T47D (cell line): ENCODE measurements at places on chromosomes 1 and 21.

DNA sequence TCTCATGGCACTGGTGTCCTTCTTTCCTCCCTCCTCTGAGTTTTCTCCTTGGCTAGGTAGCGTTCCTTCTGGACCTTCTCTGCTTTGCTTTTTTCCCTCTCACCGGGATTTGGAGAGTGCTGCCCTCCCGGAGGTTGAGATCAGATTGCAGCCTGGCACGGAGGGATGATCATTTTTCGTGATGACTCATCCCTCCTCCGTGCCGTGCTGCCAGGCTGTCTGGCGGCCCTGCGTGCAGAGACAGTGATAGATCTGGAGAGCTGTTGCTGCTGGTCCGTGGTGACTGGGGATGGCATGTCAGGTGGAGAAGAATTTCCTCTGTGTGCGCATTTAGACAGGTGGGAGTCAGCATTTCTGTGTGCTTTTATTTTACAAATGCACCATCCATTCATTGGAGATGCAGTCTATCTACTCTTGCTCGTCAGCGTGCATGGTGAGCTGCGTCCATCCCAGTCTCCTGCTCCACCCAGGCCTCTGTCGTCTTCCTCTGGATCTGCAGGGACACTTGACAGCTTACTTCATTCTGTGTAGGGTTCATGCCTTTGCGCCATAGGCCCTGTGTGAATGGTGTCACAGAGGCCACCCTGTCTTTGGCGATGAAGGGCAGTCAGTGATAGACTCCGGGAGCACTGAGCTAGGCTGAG, 104.4 kb downstream of the PCBP3 start:
- DNase-seq, result no peak

DNA sequence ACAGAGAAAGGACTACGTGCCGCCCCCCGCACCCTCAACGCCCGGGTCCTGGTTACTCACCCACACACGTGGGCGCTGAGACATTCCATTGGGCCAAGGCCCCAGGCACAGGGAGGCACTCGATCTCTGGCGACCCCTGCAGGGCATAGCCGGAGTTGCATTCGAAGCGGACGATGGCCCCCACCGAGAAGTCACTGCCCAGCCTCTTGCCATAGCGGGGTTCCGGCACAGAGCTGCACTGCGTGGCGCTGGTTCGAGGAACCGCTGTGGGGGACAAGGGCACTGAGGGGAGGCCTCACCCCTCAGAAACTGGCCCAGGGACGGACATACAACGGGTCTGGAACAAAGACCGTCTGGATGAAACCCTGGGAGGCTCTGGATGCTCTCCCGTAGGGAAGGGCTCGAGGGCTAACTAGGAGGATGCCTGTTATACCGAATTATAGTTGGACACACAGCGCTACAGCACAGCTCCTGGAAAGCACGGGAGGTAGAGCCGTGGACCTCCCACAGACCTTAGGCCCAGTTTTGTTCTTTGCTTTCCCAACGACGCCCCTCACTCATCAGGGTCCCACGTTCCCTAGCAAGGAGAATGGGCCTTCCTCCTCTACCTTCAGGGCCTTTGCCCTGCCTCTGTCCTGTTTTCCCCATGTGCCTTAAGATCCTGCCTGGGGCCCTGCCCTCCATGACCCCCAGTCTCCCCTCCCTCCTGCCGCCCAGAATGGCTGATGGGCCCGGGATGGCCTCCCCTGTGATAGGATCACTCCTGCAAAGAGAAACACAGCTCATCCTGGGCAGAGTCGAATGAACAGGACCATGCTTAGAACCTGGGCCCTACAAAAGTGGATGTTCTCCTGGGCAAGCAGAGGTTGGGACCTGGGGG, 152.8 kb downstream of the ZSCAN20 start:
- no peak for DNase-seq

GRCh38 chr1:190807629-190808028, 330.0 kb upstream of the BRINP3 start:
- DNase-seq, result no peak

DNA sequence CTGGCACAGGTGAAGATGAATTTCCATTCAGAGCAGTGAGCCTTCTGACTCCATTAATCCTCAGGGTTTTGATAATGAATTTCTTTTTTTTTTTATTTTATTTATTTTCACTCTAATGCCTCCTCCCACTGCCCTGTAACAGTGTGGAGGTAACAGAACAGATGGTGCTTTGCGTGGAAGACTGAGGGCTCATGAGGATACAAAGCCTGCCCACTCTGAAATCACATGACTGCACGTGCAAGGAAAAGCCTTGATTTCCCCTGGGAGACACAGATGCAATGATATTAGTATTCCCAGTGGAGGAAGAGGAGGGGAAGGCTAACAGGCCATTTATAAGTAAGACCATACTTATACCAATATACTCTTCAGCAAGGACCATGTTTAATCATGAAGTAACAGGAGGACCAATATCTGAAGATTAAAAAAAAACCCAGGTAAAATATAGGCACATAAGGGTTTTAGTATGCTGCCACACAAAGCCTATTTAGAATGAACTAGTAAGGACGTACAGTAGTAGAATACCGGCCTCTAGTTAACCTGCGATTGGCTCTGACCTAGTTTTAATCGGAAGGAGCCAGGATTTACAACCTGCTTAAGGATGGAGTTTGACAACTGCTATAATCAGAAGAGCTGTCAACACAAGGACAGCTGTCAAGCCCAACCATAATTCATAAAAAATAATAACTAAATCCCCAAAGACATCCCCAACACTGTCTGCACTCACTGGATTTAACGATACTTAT, 69.6 kb downstream of the LHX4 start:
- DNase-seq, result no peak

GRCh38 chr1:183032122-183032921, 9.1 kb downstream of the LAMC1 start:
- DNase-seq, result no peak

- no peak for DNase-seq
These were observed 1.3 kb downstream of the WDR47 start for GRCh38 chr1:109040627-109040988.

DNA sequence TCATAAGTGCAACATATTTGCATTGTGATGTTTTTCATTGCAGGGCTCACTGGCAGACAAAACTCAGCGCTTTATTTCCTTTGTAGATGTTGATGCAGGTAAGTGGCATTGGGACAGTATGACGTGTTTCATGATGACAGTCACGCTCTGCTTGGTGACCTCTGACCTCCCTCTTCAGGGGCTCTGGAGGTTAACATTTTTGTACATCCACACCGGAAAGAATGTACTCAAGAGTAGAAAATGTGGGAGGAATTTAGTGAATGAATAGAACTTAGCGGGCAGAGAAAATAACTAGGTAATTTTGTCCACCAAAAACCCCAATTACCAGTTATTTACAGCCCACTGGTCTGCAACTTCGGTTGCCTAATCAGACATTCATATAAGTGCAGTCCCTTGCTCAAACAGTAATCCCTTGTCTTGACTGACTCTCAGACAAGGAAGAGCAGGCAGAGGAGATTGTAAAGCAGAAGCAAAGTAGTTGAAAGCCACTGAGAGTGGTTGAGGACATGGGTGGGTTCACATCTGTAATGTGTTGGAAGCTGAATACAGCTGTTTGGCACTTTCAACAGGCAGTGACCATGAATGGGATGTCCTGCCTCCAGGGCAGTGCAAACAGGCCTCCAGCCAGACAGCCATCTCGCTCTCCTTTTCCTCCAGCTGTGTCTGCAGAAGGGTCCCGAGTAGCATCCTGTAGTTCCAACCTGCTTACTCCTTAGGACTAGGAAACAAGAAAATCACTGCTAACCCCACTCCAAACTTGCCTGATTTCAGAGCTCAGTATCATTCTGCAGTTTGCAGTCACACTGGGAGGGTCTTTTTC, 188.9 kb downstream of the NRIP1 start:
- no peak for DNase-seq

- no peak for DNase-seq
These were observed 28.2 kb downstream of the BATF3 start for GRCh38 chr1:212671342-212672031.

- peak; percentile 24 for DNase-seq
These were observed 136.8 kb downstream of the GABPA start for GRCh38 chr21:25871566-25871965.

DNA sequence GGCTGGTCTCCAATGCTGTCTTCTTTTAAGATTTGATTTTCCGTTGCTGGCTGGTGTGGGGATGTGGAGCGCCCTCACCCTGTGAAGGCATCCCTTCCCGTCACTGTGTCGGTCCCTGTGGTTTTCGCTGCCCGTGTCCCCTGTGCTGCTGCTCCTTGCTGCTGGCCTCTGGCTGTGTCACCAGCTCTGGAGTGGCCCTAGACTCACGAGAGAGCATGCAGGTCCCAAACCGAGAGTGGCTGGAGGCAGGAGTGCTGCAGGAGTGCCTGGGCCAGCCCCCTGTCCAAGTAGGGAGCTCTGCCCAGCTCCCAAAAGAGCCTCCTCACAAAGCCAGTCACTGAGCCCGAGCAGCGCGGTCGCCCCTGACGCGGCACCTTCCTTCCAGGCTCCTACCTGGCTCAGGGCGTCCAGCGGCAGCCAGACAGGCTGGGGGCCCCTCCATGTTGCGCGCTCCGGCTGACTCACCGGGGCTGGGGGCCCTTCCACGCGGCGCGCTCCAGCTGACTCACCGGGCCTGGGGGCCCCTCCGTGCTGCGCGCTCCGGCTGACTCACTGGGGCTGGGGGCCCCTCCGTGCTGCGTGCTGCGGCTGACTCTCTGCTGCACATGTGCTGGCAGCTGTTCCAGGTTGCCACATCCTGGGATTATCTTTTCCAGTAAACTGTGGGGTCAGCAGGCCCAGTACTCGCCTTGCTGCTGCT, 106.7 kb upstream of the COL6A1 start:
- no peak for DNase-seq

- no peak for DNase-seq
These were observed 131.6 kb upstream of the ETV3 start for GRCh38 chr1:157269656-157270375.

- no peak for DNase-seq
These were observed 75.0 kb upstream of the GUCA2A start for GRCh38 chr1:42239555-42239954.

GRCh38 chr1:36664571-36665287, 182.0 kb upstream of the CSF3R start:
- peak; percentile 7 for DNase-seq

GRCh38 chr1:180956028-180956640, 43.4 kb downstream of the KIAA1614 start:
- DNase-seq, result no peak

GRCh38 chr1:188719735-188720134, 1757.9 kb downstream of the BRINP3 start:
- no peak for DNase-seq

DNA sequence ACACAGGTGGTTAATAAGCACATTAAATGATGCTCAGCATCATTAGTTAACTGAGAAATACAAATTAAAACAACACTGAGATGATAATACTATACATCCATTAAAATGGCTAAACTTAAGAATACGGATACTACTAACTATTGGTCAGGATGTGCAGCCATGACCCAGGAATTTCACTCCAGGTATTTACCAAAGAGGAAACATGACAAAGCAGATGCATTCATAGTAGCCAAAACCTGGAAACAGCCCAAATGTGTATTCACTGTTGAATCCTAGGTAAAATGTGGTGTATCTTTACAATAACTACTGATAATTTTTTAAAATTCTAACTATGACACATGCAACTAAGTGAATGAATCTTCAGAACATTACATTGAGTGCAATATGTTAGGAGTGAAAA, 73.0 kb downstream of the PTPRC start:
- DNase-seq, result no peak

- no peak for DNase-seq
These were observed 7.2 kb downstream of the CEP170 start for GRCh38 chr1:243247901-243248300.

GRCh38 chr1:74504125-74504932, 8.1 kb downstream of the LRRC53 start:
- DNase-seq, result peak; percentile 13

GRCh38 chr1:14681182-14681581, 82.7 kb downstream of the KAZN start:
- peak; percentile 30 for DNase-seq

GRCh38 chr1:224132901-224133300, 19.0 kb downstream of the FBXO28 start:
- no peak for DNase-seq

GRCh38 chr1:182671750-182672486, 12.5 kb downstream of the RGS8 start:
- DNase-seq, result no peak

DNA sequence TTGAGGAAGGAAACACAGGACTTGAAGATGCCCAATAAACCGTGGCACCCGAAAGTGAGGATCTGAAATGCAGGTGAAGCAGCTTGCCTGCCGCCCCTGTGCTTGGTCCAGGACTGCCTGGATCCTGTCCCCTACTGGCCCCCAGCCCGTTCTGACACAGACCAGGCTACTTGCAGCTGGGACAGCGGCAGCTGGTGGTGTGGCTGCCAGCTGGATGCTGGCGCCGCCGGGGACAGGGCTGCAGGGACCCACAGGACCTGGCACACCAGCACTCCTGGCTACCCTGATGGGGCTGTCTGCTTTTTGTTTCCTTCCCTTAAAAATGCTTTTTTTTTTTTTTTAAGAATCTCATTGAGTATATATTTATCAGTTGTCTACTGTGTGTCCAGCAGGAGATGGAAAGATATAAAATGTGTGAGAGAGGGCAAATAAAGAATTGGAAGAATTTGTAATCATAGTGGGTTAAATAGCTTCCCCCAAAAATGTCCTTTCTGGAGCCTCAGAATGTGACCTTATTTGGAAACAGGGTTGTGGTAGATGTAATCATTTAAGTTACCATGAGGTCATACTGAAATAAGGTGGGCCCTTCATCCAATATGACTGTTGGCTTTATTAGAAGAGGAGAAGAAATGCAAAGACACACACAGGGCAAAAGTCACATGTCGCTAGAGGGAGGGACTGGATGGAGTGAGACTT, 165.6 kb downstream of the DSCAM start:
- no peak for DNase-seq
